Stimulated activated CD8-positive, alpha-beta memory T cell treated with anti-CD3 and anti-CD28 coated beads, Interleukin-4, amount 100 ng/mL, for 24 hours (primary cell): ENCODE measurements at places on chromosomes 1 and 21.

- DNase-seq: no peak
These were observed 595.0 kb downstream of the NEGR1 start for GRCh38 chr1:71687376-71687775.

GRCh38 chr21:34797921-34798535 is 129.2 kb downstream of the CLIC6 start:
- no peak for DNase-seq

- no peak for DNase-seq
These were observed 25.5 kb downstream of the TRPM2 start for GRCh38 chr21:44378646-44379514.

DNA sequence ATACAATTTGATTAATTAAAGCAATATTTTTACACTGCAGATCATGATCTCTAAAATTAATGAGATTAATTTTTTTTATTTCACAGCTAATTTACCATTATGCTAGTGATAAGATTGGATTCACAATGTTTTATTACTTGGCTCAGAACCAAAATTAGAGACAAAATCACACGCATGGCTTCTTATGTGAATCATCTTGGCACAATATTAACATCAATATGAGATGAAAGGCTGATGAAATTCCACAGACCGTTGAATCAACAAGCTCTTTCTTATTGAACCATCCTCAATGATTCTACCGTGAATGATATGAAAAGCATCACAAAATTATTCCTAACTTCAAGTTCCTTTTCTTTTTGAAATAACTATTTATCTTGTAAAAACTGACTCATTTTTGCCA is 544.9 kb downstream of the KCNT2 start:
- no peak for DNase-seq

- no peak for DNase-seq
These were observed 80.2 kb upstream of the SSX2IP start for GRCh38 chr1:84770481-84770880.
